Effector memory CD4-positive, alpha-beta T cell (primary cell): ENCODE measurements at places on chromosomes 7 and 10.

GRCh38 chr7:50274361-50274760 is 30.2 kb upstream of the IKZF1 start:
- DNase-seq: no peak

- no peak for DNase-seq
These were observed 26.3 kb upstream of the COMTD1 start for GRCh38 chr10:75261813-75262705.

- DNase-seq: no peak
These were observed 23.2 kb downstream of the COL1A2 start for GRCh38 chr7:94417901-94418300.

DNA sequence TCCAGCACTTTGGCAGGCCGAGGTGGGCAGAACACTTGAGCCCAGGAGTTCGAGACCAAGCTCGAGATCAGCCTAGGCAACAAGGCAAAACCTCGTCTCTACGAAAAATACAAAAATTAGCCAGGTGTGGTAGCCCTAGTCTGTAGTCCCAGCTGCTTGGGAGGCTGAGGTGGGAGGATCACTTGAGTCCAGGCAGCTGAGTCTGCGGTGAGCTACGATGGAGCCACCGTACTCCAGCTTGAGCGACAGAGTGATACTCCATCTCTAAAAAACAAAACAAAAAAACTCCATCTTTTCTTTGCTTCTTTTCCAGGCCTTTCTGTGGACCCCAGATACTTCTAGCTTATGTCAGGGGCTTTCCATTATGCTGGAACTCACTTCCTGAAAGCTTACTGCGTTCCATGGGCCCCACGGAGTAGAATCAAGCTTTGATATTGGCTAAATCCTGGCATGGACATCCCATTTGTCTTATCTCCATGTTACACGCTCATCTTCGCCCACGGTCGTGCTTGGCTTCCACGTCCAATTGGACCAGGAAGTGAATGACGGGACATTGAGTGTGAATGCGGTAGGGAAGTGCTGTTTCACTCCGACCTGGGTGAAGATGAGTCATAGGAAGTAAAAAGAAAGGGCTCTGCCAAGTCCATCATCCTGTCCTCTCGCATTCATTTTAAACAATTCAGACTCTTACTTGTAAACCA is 45.7 kb downstream of the FAM171A1 start:
- DNase-seq: no peak

GRCh38 chr7:148255333-148255732 is 335.2 kb upstream of the C7orf33 start:
- no peak for DNase-seq

- no peak for DNase-seq
These were observed 163.2 kb upstream of the PRR15 start for GRCh38 chr7:29400437-29400836.

GRCh38 chr7:130988443-130988842 is 254.4 kb upstream of the KLF14 start:
- DNase-seq: peak; percentile 35

DNA sequence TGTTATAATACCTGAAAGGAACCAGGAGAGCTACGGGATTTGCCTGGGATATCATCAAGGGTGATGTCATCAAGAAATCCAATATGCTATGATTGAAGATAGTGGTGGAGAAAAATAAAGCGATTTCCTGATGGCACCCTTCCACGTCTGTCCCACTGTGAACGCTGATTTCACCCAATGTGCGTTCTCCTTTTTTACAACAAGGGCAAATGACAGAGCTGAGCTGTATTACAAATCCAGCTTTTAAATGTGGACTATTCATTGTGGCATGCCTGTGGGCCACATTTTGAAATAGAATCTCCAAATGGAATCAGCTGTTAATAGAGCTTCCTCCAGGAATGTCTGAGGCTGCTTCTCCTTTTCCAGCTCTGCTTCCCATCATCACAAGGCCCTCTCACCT is 23.3 kb downstream of the SLC13A4 start:
- no peak for DNase-seq

DNA sequence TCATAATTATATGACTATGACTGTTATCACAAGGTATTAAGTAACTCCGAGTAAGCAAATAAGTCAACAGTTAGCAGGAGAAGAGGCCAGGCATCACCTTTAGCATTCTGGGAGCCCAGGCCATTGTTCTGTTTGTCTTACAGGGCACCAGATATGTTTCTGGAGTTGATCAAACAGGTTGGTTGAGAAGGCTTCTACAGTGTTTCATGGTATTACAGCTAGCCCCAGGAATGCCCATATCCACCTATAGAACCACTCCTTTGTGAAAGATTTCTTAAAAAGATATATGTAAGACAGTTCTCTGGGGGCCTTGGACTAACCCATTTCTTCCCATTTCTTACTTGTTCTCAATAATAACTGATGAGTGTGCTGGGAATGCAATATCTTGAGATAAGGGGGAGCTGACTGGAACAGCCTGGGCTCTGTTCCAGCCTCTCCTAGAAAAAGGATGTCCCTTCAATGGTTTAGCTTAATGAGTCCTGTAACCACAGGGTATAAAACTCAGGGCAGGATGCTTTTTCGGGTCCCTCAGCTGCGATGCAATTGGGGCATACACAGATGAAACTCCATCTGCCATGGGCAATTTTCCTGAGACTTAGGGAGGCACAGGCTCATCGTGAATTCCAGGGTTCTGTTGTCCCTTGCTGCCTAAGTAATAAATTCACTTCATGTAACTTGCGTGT is 286.4 kb downstream of the BAMBI start:
- DNase-seq: no peak

GRCh38 chr7:64887756-64888508 is 15.1 kb upstream of the ZNF273 start:
- DNase-seq: no peak

- no peak for DNase-seq
These were observed 8.0 kb downstream of the STAG3 start for GRCh38 chr7:100185726-100186125.

DNA sequence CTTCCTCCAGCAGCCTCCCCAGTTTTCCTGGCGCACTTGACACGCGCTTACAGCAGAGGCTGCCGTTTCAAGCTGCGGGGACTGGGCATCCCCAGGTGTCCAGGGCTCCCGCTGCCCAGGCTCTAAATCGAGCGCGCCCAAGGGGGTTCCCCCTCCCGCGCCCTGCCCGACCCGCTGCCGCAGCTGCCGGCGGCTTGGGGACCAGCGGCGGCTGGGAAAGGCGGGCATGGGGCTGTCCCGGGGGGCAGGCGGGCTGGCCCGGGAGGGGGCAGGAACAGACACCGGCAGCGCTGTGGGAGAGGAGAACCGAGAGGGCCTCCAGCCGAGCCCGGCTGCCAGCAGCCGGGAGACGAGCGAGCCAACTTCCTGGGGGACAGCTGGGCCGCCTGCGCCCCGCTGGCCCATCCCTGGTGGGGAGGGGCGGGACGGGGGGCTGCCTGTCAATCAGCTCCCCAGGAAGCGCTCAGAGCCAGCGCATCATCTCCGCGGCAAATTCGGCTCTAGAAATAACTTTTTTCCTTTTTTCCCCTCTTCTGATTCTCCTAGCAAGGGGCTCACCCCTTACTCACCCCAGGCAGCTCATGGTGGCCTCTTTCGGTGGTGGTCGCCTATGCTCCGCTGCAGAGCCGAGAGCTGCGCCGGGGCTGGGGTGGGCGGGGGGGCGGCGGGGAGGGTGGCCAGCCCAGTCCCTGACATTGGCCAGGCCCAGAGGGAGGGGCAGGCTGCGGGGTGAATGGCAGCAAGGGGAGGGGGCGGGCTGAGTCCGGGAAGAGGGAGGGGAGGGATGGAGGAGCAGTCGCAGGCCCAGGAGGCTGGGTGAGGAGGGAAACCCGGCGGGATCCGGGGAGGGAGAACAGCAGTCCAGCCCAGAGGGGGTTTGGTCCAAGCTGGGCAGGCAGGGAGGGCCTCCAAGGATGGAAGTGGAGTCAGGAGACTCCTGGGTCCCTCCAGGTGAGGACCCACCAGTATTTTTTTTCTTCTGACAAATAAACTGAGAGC is 14.7 kb downstream of the GRID2IP start:
- no peak for DNase-seq

- no peak for DNase-seq
These were observed 8.8 kb downstream of the TDRD1 start for GRCh38 chr10:114188001-114188400.

DNA sequence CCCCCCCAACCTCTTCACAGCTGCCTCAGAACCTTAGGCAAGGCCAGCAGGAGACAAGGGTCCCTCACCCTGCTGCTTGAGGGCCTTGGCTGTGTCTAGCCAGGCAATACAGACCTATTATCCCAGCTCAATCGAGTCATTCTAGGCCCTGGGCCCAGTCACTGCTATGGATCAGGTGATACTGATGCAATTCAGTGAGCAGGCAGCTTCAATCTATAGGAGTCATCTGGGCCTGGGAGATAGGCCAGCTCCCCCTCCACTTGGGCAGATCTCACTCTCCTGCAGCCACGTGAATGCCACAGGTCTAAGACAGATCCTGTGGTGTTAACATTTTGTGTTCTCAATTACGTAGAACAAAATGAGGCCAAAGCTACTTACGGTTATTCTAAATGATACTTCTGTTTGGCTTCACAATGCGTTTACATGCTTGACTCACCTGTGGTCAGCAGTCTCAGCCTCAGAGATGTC is 68.0 kb upstream of the LRRC4 start:
- DNase-seq: no peak

- DNase-seq: no peak
These were observed 295.0 kb downstream of the SUGCT start for GRCh38 chr7:40429826-40430225.

DNA sequence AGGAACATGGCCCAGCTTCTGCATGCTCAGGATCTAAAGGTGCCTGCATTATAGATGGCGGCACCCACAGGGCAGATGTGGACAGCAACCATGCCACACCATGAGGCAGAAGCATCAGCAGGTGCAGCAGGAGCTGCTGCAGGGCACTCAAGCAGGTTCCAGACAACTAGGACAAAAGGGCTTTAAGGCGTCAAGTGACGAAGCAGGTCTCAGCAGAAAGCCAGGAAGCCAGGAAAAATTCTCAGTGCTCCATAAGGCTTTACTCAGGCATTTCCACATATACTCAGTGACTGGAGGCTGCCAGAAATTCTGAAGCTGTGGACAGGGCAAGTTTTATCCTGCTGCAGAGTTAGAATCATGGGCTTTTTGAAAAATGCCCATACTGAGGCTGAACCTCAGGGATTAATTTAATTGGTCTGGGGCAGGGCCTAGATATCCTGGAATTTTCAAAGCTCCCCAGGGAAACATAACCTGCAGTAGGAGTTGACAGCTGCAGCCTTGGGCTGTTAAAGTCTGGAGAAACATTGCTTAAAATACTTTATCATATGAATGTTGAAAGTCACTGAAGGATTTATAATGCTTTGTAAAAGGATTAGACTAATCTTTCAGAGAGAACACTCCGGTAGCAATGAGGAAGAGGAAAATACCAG is 68.1 kb upstream of the RNF148 start:
- no peak for DNase-seq

DNA sequence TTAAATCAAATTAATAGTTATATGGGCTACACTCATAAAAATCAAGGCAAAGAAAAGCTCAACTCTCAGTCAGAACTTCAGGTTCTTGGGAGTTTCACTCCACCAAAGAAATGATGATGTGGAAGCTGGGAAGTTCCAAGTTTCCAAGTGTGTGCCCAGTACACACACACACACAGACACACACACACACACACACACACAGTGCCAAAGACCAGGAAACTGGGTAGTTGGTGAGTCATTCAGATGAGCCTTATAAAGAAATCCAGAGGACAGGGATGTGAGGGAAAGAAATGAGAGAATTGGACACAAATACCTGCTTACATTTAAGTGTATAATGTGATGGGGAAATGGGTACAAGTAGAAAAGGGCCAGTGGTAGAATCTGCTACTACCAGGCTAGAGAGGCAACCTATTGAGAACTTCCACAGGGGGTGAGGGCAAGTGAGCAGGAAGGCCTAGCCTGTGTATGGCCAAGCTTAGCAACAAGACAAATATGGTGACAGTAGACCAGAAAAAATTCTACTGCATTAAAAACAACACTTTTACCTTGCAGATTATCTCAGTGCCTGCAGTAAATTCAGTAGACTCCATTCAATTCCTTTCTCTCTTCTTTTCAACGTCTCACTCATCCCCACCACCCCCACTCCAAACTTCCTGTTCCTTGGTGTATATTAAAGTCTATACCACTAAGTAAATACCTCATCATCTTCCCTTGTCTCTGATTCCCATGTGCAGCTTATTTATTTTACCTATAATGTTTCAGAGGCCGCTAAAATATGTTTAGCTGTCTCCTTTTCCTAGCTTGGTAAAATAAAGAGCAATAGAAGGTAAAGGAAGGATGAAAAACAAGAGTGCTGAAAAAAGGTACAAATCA is 95.0 kb downstream of the CABCOCO1 start:
- DNase-seq: no peak

- DNase-seq: no peak
These were observed 5.8 kb upstream of the DHTKD1 start for GRCh38 chr10:12062754-12063482.

DNA sequence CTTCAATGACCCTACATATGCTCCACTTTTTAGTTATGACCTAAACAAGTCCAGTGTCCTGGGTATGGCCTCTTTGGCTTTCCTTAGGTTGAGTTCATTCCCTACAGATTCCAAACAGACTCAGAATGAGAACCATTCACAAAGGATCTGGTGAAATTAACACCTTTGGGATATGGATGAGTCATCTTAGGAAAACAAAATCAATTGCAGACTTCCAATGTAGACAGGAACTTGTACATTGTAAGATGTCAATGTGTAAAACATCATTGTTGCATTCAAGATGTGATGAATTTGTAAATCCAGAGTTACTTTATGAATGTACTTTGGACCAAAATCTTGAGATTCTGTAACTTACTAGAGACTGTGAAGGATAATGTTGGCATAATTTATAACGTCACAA is 43.4 kb upstream of the HECTD2 start:
- DNase-seq: no peak

GRCh38 chr10:5434017-5434753 is 21.8 kb downstream of the NET1 start:
- DNase-seq: no peak

DNA sequence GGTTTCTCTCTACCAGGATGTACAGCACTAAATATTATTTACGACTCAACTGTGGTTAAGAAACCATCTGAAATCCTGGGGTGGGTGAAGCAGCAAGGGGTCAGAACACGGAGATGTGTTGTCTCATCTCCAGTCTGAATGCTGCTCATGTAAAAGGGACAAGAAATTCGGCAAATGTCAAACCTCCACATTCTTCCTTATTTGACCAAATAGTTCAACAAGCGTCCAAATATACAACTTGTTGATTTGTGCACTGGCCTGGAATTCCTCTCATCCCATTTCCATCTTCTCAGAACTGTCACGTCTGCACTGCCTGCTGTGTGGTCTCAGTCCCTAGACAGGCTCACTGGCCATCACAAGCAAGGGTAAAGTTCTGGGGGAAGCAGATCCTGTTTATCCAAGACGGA is 520.0 kb downstream of the PARD3 start:
- DNase-seq: no peak

- DNase-seq: no peak
These were observed 97.7 kb downstream of the NRCAM start for GRCh38 chr7:108358553-108358952.

- DNase-seq: no peak
These were observed 19.3 kb downstream of the AP5Z1 start for GRCh38 chr7:4794591-4795350.
